ENCODE measurements at places on chromosomes 1 and 21.

GRCh38 chr1:158107916-158108315 lies 72.8 kb upstream of the CD1D start:
- no peak for DNase-seq

DNA sequence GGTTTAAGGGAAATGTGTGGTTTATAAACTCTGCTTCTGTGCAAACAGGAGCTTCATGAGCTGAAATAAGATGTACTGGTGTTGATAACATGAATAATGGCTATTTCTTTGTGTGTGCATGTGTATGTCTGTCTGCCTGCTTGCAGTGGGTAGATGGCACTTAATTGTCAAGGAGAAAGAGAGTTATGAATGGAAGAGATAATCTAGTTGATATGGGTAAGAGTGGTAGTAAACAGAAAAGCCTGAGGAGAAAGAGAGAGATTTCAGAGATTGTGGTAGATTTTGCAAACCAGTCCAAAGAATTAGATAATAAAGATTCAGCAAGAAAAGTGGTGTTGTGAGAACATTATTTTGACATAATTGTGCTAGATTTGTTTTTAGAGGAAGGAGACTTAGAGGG lies 7.7 kb downstream of the SUCO start:
- no peak for DNase-seq

GRCh38 chr1:44707959-44708831 lies 22.8 kb downstream of the RNU5D-1 start:
- no peak for DNase-seq

- DNase-seq = no peak
Measured at GRCh38 chr21:32172106-32172505, 106.7 kb downstream of the MIS18A start.

- no peak for DNase-seq
Measured at GRCh38 chr1:81414488-81415015, 386.2 kb upstream of the ADGRL2 start.

DNA sequence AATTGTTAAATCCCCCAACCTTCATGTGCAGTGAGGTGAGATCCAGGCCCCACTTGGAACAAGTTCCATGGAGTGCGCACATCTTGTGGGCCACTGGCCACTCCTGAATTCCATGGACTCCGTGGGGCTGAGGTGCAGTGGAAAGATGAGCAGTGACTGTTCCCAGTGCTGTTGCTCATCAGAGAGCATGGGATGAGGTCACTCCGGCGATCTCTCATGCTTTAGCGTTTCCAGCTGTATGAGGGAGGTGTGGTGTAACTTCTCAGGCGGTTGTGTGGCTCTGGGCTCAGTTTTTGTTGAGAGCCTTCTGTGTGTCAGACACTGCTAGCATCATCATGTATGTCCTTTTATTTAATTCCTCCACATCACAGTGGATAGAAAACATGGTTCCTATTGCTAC lies 96.2 kb downstream of the GALNT2 start:
- DNase-seq = no peak

DNA sequence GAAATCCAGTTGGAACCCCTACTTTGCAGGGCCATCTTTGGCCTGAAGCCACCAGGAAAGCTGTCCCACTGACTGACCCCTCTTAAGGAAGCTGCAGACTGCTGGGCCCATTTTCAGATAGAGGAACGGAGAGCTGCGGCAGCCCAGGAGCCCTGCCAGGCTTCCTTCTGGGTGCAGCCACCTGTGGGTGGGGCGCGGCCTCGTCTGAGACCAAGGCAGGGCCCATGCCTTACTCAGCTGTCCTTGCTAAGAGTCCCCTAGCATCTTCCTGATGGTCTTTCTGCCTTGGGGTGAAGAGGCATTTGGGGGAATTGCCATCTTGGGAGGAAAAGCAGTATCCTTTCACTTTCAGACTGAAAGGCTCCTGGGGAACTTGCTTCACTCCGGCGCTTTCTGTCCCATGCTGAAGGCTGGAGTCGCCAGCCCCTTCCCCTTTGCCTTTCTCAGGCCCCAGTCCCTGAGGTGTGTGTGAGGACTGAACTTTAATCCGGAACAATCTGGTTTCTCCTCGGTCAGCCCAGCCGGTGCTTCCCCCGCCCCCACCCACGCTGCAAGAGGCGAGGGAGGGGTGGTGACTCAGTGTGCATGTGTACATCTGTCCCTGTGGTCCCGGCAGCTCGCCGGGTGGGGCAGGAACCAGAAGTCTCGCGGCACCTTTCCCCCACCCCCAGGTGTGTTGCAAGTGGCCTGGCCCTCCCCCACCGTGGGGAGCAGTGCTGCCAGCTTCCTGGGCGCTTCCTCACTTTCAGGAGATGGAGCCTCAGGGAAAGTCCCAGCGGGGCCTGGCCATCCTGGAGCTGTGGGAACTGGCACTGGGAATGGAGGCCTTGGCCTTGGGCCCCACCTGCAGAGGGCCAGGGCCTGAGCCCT lies 5.1 kb downstream of the ZC3H12A start:
- DNase-seq = no peak

GRCh38 chr1:247287460-247287859 lies 31.6 kb downstream of the VN1R5 start:
- no peak for DNase-seq

GRCh38 chr21:19322360-19322759 lies 918.8 kb upstream of the TMPRSS15 start:
- DNase-seq = no peak

All from cerebellar nuclear complex (tissue), 1 donor.